Neural progenitor cell (in vitro differentiated cells): ENCODE measurements at places on chromosomes 7 and 10. TPM values are rescaled to one million over a fixed set of nuclear protein-coding genes. Genes with fewer than 3 reads are reported as not detected.
A peak's percentile ranks its signal among the peaks of the same experiment; 100 is the strongest.

GRCh38 chr10:14556285-14556956, 218.3 kb downstream of the FAM107B start:
- peak; percentile 65 for DNase-seq

ATRNL1 gene
- total RNA-seq: 6.9 and 16.4 TPM in 2 replicates

DNA sequence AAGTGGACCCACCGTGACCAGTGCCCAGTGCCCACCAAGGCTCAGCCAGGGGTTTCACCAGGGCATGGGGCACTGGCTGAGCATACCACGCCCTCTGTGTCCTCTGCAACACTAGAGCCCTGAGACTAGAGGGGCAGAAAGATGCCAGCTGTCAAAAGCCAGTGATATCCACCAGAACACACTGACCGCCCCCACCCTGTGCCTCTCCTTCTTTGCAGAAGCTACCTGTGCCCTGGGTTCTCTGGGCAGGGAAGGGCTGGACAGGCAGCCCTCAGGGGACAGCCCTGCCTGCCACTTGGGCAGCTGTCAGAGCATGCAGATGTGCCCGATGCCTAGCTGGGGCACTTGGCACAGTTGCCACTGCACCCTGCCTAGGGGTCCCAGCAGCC, 494 bp downstream of the VSIR start:
- DNase-seq: no peak

GRCh38 chr7:29871787-29872398, 65.6 kb downstream of the WIPF3 start:
- no peak for DNase-seq

DNA sequence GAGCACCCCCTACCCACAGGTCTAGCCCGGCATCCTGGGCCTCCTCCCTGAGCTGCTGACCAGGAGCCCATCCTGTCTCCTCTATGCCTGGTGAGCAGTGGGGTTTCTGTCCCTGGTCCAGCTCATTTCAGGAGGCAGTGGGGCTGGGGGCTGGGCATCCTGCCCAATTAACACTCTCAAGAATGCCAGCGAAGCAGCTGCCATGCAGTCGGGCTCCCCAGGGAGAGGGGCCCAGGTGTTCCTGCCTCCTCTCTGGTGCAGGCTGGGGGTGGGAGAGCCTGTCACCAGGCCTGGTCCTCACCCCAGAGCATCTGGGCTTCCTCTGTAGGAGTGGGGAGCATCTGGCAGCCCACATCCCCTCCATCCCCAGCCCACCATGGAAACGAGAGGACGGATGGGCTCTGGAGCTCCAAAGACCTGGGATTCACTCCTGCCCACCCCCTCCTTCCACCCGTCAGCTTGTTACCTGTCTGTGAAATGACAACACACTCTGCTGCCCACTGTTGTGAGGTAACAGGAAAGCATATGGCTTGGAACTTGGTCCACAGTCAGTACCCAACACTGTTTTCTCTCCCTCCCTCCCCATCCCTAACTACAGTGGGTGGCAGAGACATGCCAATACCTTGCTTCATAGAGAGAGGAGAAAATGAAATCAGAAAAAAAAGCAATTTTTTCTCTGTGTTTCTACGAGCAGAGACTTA, 69.1 kb downstream of the SLIT1 start:
- DNase-seq: no peak

- no peak for DNase-seq
Observed at GRCh38 chr7:17401791-17402627, 103.6 kb downstream of the AHR start.
